ENCODE measurements at places on chromosomes 5 and 9. TPM values are rescaled to one million over a fixed set of nuclear protein-coding genes. Genes with fewer than 3 reads are reported as not detected.
A peak's percentile ranks its signal among the peaks of the same experiment; 100 is the strongest.

The TAF11L5 gene
- not detected for total RNA-seq

DNA sequence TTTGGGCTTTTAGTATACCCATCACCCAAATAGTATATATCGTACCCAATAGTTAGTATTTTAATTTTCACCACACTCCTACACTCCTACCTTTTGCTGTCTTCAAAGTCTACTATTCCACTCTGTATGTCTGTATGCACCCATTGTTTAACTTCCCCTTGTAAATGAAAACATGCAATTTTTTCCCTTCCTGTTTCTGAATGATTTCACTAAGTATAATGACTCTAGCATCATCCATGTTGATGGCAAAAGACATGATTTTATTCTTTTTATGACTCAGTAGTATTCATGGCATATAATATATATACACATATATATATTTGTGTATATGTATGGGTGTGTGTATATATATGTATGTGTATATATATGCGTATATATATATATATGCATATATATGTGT is 63.1 kb upstream of the FAM174A start:
- no peak overlapping the region for H3K27ac ChIP-seq
- peaks cover 6% of the 10 kb centered on the region for H3K27me3 ChIP-seq
- no peak for DNase-seq
- H3K4me3 ChIP-seq = no peak overlapping the region
- peaks cover 2% of the 10 kb centered on the region for H3K4me1 ChIP-seq
- H3K36me3 ChIP-seq = no peaks in the 10 kb centered on the region

The TRAF1 gene
- total RNA-seq = 164 TPM

- H3K27ac ChIP-seq = no peak overlapping the region
- H3K4me1 ChIP-seq = peaks cover 12% of the 10 kb centered on the region
- peaks cover 4% of the 10 kb centered on the region for H3K27me3 ChIP-seq
- DNase-seq = no peak
Measured at GRCh38 chr5:158807946-158808345, 291.8 kb downstream of the EBF1 start.

- no peak for DNase-seq
- H3K36me3 ChIP-seq = no peaks in the 10 kb centered on the region
- H3K27ac ChIP-seq = no peak overlapping the region
- no peaks in the 10 kb centered on the region for H3K4me1 ChIP-seq
- no peak overlapping the region for H3K4me3 ChIP-seq
- H3K27me3 ChIP-seq = peaks cover 2% of the 10 kb centered on the region
Measured at GRCh38 chr9:93774331-93775102, 180.6 kb downstream of the BARX1 start.

- H3K36me3 ChIP-seq = no peaks in the 10 kb centered on the region
- H3K27ac ChIP-seq = no peak overlapping the region
- DNase-seq = no peak
- no peaks in the 10 kb centered on the region for H3K4me1 ChIP-seq
- H3K27me3 ChIP-seq = peaks cover 12% of the 10 kb centered on the region
Measured at GRCh38 chr5:109439590-109439989, 29.8 kb upstream of the PJA2 start.

DNA sequence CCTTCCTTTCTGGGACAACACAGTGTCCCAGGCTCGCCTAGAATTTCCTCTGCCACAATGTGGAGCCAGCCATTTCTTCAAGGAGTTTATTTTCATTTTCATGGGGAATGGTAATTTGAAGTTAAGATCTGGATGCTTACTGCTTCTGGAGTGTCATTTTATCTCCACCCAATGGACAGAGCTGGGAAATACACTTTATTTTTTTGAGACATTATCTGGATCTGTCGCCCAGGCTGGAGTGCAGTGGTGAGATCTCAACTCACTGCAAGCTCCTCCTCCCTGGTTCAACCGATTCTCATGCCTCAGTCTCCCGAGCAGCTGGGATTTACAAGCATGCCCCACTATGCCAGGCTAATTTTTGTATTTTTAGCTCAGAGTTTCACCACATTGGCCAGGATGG is 12.7 kb upstream of the THG1L start:
- peaks cover 6% of the 10 kb centered on the region for H3K36me3 ChIP-seq
- H3K27me3 ChIP-seq = no peaks in the 10 kb centered on the region
- no peak for DNase-seq
- H3K4me3 ChIP-seq = no peak overlapping the region
- peaks cover 33% of the 10 kb centered on the region for H3K4me1 ChIP-seq
- peak overlapping the region; percentile 67 for H3K27ac ChIP-seq

The CAPSL gene
- total RNA-seq = 1.2 TPM

- no peaks in the 10 kb centered on the region for H3K36me3 ChIP-seq
- no peaks in the 10 kb centered on the region for H3K4me1 ChIP-seq
- no peak for DNase-seq
- H3K27ac ChIP-seq = no peak overlapping the region
- peaks cover 5% of the 10 kb centered on the region for H3K27me3 ChIP-seq
Measured at GRCh38 chr5:66680221-66680620, 84.0 kb downstream of the MAST4 start.

DNA sequence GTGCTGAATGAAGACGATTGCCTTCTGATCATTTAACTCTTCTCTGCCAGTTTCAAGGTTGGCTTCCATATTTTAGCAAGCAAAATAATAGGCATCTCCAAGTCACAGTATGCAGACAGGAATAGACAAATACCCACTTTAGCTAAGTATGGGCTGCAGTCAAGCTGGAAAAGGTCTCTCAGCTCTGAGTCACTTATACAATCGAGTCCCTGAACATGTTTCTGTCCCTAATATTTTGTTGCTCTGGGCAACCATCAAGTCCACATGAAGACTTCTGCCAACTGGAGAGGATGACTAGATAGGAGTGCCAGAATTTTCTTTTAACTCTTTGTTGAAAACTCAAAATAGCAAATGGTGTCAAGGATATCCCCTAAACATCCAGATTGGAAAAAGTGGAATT is 575.3 kb downstream of the RAB3C start:
- H3K36me3 ChIP-seq = no peaks in the 10 kb centered on the region
- no peak for DNase-seq
- no peaks in the 10 kb centered on the region for H3K27me3 ChIP-seq
- H3K4me3 ChIP-seq = no peak overlapping the region

The GAS1 gene
- total RNA-seq = 0.32 TPM

DNA sequence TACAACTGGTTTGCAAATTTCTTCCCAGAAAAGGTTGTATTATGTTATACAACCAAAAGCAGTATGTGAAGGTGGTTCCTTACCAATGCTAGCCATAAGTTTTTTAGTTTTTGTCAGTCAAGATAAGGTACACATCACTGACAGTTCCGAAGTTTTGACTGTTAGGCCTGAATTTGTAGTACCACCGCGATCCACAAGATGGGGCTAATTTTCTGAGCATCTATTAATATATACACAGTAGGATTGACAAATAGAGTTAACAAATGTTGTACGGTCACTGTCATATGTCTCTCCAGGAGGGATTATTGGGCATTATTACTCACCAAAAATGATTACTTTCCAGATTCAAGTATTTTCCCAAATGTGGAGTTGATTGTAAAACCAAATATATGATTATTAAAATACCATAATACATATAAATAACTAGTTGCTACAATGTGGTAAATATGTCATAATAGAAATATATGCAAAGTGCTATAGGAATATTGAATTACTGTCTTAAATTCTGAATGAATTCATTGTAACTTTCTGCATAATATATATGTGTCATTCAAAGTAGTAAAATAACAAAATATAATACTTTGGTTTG is 28.4 kb upstream of the LRRC19 start:
- peak; percentile 16 for DNase-seq
- no peak overlapping the region for H3K27ac ChIP-seq

The FOXD4L3 gene
- not detected for total RNA-seq

DNA sequence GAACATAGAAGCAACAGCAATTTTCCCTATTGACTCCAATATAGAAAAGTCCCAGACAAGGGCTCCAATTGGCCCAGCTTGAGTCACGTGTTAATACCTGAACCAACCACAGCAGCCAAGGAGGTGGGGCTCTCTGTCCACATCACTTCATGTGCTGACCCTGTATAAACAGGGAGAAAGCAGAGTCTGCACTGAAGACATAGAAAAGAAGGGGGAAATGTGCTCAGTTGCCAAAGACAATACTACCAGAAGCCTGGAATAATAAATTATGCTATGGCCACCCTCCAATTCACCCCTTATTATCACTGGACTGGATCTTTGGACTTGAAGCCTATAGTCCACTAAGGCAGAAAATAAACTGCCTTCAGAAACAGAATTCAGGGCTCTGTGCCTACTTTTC is 275.4 kb downstream of the EPB41L4A start:
- no peak overlapping the region for H3K27ac ChIP-seq
- no peaks in the 10 kb centered on the region for H3K36me3 ChIP-seq
- peaks cover 12% of the 10 kb centered on the region for H3K27me3 ChIP-seq
- DNase-seq = no peak

The OR1Q1 gene
- not detected for total RNA-seq
